H9 (cell line): ENCODE measurements at places on chromosomes 13 and 19. TPM values are rescaled to one million over a fixed set of nuclear protein-coding genes. Genes with fewer than 3 reads are reported as not detected.
A peak's percentile ranks its signal among the peaks of the same experiment; 100 is the strongest.

GRCh38 chr19:14654786-14655560 lies 19.7 kb downstream of the ADGRE3 start:
- DNase-seq, result no peak

DNA sequence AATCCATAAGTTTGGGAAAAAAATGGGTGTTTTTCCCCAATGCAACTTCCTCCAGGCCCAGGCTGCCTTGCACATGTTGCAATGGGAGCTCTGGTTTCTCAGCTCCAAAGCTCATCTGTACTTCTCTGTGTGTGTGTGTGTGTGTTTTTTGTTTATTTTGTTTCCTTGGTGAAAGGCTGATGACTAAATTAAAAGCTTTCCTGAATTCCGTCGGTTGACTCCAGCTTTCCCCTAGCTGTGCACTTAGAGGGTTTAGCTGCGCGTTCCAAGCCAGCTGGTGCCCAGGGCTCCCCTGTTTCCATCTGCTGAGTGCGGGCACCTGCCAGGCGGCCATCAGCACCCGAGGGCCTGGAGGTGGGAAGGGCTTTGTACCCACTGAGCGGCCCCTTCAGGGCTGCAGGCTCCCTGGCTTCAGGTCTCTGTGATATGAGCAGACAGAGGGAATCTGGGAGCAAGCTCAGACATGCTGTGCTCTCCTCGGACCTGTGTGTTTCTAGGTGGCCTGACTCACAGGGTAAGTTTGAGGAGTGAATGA lies 129.1 kb upstream of the SOX1 start:
- peak; percentile 24 for DNase-seq

C1QTNF9B gene
- total RNA-seq, result not detected in 2 replicates

UPF3A gene
- 81.8 and 85.0 TPM in 2 replicates for total RNA-seq

GRCh38 chr19:31600731-31601295 lies 251.6 kb upstream of the TSHZ3 start:
- DNase-seq, result no peak

ZNF566 gene
- total RNA-seq, result 18.0 and 18.3 TPM in 2 replicates

- no peak for DNase-seq
Observed at GRCh38 chr19:22617614-22618320, 16.4 kb upstream of the ZNF492 start.

DNA sequence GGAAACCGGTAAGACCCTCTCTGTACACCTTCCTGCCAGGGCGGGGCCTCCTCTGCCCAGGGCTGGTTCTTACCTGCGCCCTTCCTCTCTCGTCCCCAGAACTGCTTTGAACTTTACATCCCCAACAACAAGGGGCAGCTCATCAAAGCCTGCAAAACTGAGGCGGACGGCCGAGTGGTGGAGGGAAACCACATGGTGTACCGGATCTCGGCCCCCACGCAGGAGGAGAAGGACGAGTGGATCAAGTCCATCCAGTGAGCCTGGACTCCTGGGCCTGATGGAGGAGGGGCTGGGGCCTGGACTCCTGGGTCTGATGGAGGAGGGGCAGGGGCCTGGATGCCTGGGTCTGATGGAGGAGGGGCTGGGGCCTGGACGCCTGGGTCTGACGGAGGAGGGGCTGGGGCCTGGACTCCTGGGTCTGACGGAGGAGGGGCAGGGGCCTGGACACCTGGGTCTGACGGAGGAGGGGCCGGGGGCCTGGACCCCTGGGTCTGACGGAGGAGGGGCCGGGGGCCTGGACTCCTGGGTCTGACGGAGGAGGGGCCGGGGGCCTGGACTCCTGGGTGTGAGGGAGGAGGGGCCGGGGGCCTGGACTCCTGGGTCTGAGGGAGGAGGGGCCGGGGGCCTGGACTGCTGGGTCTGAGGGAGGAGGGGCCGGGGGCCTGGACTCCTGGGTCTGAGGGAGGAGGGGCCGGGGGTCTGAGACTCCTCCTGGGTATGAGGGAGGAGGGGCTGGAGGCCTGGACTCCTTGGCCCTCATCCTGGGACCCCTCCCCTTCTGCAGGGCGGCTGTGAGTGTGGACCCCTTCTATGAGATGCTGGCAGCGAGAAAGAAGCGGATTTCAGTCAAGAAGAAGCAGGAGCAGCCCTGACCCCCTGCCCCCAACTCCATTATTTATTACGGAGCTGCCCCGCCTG lies 9.4 kb downstream of the CYTH2 start:
- no peak for DNase-seq
